Ovary (tissue), 10 donors: ENCODE measurements at places on chromosomes 2 and 18.

GRCh38 chr2:112304298-112304941 lies 29.0 kb downstream of the ZC3H6 start:
- no peak for DNase-seq

- DNase-seq: no peak
Observed at GRCh38 chr2:142065156-142065555, 65.7 kb downstream of the LRP1B start.

- no peak for DNase-seq
Observed at GRCh38 chr2:191521608-191522208, 156.2 kb upstream of the NABP1 start.

DNA sequence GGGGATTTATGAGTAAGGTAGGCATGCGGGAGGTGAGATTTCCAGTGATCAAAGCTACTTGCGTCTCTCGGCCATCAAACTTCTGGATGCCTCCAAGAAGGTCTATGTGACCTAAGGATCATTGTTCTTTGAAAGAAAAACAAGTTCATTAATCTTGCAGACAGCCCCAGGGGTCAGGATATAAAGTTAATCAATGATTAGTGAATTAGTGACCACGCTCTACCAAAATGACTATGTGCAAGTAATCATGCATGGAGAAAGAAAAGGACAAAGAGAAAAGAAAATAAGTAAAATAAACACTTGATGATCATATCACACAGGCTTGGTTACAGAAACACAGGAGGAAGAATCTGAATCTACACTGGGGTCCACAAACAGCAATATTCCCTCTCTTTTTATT lies 42.5 kb upstream of the BCL11A start:
- no peak for DNase-seq

GRCh38 chr18:78981394-78981831 lies 1.8 kb downstream of the SALL3 start:
- DNase-seq: no peak

- no peak for DNase-seq
Observed at GRCh38 chr2:71330585-71331330, 824 bp upstream of the ZNF638 start.
